Pancreas (tissue), 10 donors: ENCODE measurements at places on chromosomes 11 and 22. TPM values are rescaled to one million over a fixed set of nuclear protein-coding genes. Genes with fewer than 3 reads are reported as not detected.

DNA sequence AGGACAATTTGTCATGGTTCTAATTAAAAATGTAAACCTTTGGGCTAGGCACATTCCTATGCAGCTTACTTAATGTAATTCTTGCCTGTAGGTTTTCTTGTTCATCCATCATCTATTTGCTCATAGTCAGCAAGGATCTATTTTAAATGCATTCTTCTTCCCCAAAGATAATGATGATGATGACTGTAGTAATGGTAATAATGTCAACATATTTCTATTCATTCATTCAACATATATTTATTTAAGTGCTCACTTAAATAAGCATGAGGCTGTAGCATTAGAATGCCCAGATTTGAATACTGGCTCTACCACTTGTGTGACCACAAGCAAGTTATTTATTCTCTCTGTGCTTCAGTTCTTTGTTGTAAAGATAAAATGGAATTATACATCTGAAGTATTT is 169.6 kb upstream of the SYN3 start:
- no peaks in the 10 kb centered on the region for H3K27me3 ChIP-seq
- H3K4me1 ChIP-seq, result no peaks in the 10 kb centered on the region
- no peak for DNase-seq
- H3K36me3 ChIP-seq, result no peaks in the 10 kb centered on the region
- no peak overlapping the region for H3K4me3 ChIP-seq

DNA sequence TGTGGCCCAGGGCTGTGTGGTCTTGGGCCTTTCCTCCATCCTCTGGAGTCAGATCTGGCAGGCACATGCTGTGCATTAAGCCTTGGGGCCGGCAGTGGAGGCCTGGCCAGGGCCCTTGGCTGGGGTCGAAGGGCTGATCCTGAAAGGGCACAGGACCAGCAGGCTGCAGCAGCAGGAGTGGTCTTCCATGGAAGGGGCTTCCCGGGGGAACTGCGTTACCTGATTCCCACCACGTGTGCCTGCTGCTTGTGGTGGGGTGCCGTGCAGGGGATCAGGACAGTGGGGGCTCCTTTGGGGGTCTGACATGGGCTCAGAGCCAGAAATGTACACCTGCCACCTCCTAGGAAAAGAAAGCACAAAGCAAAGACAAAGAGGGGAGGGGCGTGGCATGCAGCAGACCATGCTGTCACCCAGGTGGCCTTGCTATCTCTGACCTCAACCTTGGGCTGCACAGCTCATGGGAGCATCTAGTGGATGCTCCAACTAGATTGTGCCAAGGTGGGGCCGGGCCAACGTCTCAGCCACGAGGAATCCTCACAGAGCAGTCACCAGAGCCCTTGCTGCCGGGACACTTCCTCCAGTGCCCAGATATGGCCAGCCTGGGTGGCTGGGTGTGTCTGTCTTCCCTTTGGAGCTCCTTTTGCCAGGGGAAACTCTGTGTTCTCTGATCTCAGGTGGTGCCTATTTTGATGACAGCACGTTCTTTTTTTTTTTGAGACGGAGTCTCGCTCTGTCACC is 17.9 kb upstream of the YPEL1 start:
- H3K36me3 ChIP-seq, result no peaks in the 10 kb centered on the region
- no peak overlapping the region for H3K27ac ChIP-seq
- no peak overlapping the region for H3K4me3 ChIP-seq
- H3K4me1 ChIP-seq, result no peaks in the 10 kb centered on the region
- DNase-seq, result no peak

- no peaks in the 10 kb centered on the region for H3K4me1 ChIP-seq
- no peaks in the 10 kb centered on the region for H3K27me3 ChIP-seq
- no peaks in the 10 kb centered on the region for H3K36me3 ChIP-seq
- H3K4me3 ChIP-seq, result no peak overlapping the region
- H3K27ac ChIP-seq, result no peak overlapping the region
Observed at GRCh38 chr11:24238771-24239645, 257.8 kb upstream of the LUZP2 start.

GRCh38 chr22:39254789-39255298 is 10.1 kb upstream of the PDGFB start:
- no peak overlapping the region for H3K27ac ChIP-seq
- peak; percentile 60 for DNase-seq
- peaks cover 23% of the 10 kb centered on the region for H3K4me1 ChIP-seq

- no peaks in the 10 kb centered on the region for H3K27me3 ChIP-seq
- peak within 1 kb of the TSS; percentile 74 for H3K4me3 ChIP-seq
- DNase-seq, result peak; percentile 69
- peaks cover 5% of the 10 kb centered on the region for H3K4me1 ChIP-seq
Observed at GRCh38 chr11:7672960-7673723, at the start of gene CYB5R2. Gene CYB5R2 (minus strand): TSS chr11:7673500. CDS start chr11:7672825, 675 bp downstream.

- H3K27ac ChIP-seq, result no peak overlapping the region
- no peaks in the 10 kb centered on the region for H3K36me3 ChIP-seq
- no peaks in the 10 kb centered on the region for H3K27me3 ChIP-seq
- no peaks in the 10 kb centered on the region for H3K4me1 ChIP-seq
- H3K4me3 ChIP-seq, result no peak overlapping the region
Observed at GRCh38 chr11:2837096-2837601, 48.4 kb downstream of the CDKN1C start.

DNA sequence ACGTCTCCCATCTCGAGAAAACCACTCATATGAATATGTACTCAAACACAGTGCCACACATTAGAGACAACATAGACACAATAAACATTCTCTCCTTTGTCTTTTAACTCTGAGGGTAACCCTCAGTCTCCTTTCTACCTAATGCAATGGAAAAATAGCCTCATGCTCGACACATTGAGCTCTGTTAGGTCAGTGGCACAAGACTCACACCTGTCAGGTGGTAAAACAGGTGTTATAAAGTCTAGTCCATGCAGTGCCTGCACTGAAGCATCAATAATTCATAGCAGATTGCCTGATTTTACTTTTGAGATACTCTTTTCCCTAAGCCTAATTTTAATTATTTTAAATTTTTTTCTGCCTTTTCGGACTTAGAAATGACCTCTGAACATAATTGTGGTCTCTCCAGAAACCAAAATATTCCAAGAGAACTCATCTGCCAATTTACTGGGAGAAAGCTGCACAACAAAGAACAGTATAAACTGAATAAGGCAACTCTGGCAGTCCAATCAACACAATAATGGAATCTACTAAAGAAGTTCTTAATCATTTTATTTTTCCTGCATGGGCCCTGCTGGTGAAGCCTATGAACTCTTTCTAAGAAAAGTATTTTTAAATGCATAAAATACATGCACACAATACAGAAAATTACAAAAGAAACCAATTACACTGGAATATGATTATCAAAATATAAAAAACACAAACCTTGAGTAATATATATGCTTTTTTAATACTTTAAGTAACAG is 9.9 kb downstream of the RDX start:
- no peaks in the 10 kb centered on the region for H3K27me3 ChIP-seq
- DNase-seq, result no peak
- H3K4me3 ChIP-seq, result no peak overlapping the region
- no peak overlapping the region for H3K27ac ChIP-seq
- no peaks in the 10 kb centered on the region for H3K4me1 ChIP-seq

GRCh38 chr11:35735903-35736302 is 73.3 kb downstream of the TRIM44 start:
- no peaks in the 10 kb centered on the region for H3K27me3 ChIP-seq
- no peaks in the 10 kb centered on the region for H3K36me3 ChIP-seq
- H3K4me3 ChIP-seq, result no peak overlapping the region
- H3K27ac ChIP-seq, result peak overlapping the region; percentile 23
- DNase-seq, result no peak

GRCh38 chr11:11760838-11761237 is 80.9 kb upstream of the USP47 start:
- H3K4me3 ChIP-seq, result no peak overlapping the region
- H3K27me3 ChIP-seq, result no peaks in the 10 kb centered on the region
- no peaks in the 10 kb centered on the region for H3K4me1 ChIP-seq
- H3K27ac ChIP-seq, result no peak overlapping the region

GRCh38 chr22:21858025-21858764 is 9.2 kb downstream of the MAPK1 start:
- peak overlapping the region; percentile 31 for H3K27ac ChIP-seq
- no peak for DNase-seq
- no peaks in the 10 kb centered on the region for H3K27me3 ChIP-seq
- H3K4me1 ChIP-seq, result peaks cover 64% of the 10 kb centered on the region

DNA sequence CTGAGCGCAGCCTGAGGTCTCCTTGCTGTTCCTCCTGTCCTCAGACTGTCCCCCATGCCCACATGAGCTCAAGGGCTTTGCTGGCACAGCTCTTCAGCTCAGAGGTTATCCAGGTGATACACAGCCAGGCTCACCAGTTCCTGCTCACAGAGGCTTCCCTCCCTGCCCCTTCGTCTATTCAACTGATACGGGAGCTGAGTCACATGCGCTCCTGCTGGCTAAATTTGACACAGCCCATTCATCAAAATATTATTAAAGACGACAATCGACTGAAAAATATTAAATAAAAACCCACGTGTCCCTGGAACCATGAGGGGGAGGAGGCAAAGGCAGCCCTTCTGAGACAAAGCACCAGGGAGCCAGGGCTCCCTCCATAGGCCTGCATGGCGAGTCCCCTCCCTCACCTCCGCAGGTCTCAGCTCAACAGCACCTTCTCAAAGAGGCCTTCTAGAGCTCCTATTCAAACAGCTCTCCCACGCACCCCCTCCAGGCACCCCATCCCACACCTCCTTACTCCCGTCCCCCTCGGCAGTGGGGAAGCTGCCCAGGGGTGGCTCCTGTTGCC is 40.5 kb downstream of the DUSP8 start:
- DNase-seq, result no peak
- H3K27ac ChIP-seq, result peak overlapping the region; percentile 6
- H3K4me3 ChIP-seq, result no peak overlapping the region
- H3K36me3 ChIP-seq, result no peaks in the 10 kb centered on the region
- no peaks in the 10 kb centered on the region for H3K4me1 ChIP-seq

- no peak overlapping the region for H3K27ac ChIP-seq
- DNase-seq, result no peak
- no peaks in the 10 kb centered on the region for H3K36me3 ChIP-seq
- no peaks in the 10 kb centered on the region for H3K4me1 ChIP-seq
Observed at GRCh38 chr22:45150139-45150538, 13.6 kb upstream of the NUP50 start.

- no peaks in the 10 kb centered on the region for H3K27me3 ChIP-seq
- H3K4me3 ChIP-seq, result no peak overlapping the region
Observed at GRCh38 chr11:68958211-68958610, 22.6 kb downstream of the MRGPRD start.

DNA sequence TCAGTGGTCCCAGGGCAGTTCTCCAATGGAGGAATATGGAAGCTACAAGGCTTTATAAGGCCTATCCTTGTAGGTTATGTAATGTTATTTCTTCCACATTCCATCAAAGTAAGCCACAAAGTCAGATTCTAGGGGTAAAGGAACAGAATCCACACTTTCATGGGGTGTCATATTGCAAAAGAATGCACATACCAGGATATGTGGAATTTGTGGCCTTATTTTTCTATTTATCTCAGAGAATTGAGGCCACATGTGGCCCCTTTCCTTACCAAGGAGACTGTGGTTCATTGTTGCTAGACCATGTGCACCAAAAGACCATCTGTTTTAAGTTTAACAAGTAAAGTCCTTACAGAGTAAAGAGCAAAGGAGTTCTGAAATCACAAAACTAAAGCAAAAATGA is 12.9 kb downstream of the LRRC4C start:
- H3K27me3 ChIP-seq, result no peaks in the 10 kb centered on the region
- DNase-seq, result no peak
- H3K4me3 ChIP-seq, result no peak overlapping the region
- no peak overlapping the region for H3K27ac ChIP-seq

- no peaks in the 10 kb centered on the region for H3K27me3 ChIP-seq
- H3K4me3 ChIP-seq, result no peak overlapping the region
- DNase-seq, result no peak
- H3K27ac ChIP-seq, result no peak overlapping the region
- no peaks in the 10 kb centered on the region for H3K4me1 ChIP-seq
Observed at GRCh38 chr11:2898366-2899079, 12.9 kb upstream of the CDKN1C start.

GRCh38 chr11:42410251-42410955 is 901.4 kb upstream of the API5 start:
- H3K4me1 ChIP-seq, result no peaks in the 10 kb centered on the region
- no peaks in the 10 kb centered on the region for H3K36me3 ChIP-seq
- DNase-seq, result no peak
- no peak overlapping the region for H3K4me3 ChIP-seq

- no peak overlapping the region for H3K4me3 ChIP-seq
- no peak for DNase-seq
- no peak overlapping the region for H3K27ac ChIP-seq
- no peaks in the 10 kb centered on the region for H3K4me1 ChIP-seq
- H3K36me3 ChIP-seq, result no peaks in the 10 kb centered on the region
Observed at GRCh38 chr22:17816649-17817048, 42.4 kb upstream of the BID start.

DNA sequence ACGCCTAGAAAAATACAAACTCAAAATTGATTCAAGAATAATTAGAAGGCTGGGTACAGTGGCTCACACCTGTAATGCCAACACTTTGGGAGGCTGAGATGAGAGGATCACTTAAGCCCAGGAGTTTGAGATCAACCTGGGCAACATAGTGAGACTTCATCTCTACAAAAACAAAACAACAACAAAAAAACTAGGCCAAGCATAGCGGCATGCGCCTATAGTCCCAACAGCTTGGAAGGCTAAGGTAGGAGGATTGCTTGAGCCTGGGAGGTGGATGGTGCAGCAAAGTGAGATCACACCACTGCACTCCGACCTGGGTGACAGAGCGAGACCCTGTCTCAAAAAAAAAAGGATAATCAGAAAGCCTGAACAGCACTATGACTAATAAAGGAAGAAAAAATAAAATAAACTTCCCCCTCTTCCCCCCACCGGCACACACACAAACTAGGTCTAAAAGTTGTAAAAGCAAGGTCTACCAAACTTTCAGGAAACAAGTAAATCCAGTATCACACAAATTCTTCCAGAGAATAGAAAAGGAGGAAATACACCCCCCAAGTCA is 35.8 kb downstream of the RRAS2 start:
- H3K36me3 ChIP-seq, result no peaks in the 10 kb centered on the region
- no peak overlapping the region for H3K27ac ChIP-seq
- H3K4me1 ChIP-seq, result peaks cover 6% of the 10 kb centered on the region

DNA sequence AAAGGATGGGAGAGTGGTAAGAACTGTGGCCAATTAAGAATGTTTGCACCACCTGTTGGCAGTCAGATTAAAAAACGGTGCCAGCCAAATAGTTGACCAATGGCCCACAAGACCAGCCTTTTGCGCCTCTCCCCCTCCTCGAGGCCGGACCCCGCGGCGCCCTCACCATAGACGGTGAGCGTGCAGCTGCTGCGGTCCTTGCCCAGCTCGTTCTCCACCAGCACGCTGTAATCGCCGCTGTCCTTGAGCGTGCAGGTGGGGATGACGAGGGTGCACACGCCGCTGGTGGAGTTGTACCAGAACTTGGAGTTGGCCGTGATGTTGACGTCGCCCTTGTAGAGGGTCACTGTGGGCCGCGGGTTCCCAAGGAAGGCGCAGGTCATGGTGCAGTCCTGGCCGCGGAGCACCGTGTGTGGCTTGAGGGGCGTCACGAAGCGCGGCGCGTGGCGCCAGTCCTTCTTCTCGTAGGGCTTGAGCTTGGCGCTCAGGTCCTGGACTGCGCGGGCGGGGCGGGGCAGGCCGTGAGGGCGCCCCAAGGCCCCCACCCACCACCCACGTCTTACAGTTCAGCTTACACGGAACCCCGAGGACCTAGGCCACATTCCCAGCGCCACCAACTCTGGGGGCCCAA is 7.2 kb downstream of the TMEM86A start:
- H3K4me1 ChIP-seq, result peaks cover 5% of the 10 kb centered on the region
- peak overlapping the region; percentile 47 for H3K27ac ChIP-seq
- peak overlapping the region; percentile 35 for H3K4me3 ChIP-seq
- H3K36me3 ChIP-seq, result no peaks in the 10 kb centered on the region

Gene ACAT1
- total RNA-seq, result 55.9 TPM

Gene NXPE2
- total RNA-seq, result not detected

Gene PITPNM1
- 23.4 TPM for total RNA-seq

Gene SUN2
- 99.2 TPM for total RNA-seq
